Activated T-helper 1 cell treated with anti-CD3 and anti-CD28 coated beads, Interleukin-2, amount 50 U/mL, for 16 hours (primary cell): ENCODE measurements at places on chromosomes 11 and 22.
A peak's percentile ranks its signal among the peaks of the same experiment; 100 is the strongest.

- DNase-seq: no peak
Observed at GRCh38 chr11:121237686-121238658, 54.6 kb upstream of the SC5D start.

DNA sequence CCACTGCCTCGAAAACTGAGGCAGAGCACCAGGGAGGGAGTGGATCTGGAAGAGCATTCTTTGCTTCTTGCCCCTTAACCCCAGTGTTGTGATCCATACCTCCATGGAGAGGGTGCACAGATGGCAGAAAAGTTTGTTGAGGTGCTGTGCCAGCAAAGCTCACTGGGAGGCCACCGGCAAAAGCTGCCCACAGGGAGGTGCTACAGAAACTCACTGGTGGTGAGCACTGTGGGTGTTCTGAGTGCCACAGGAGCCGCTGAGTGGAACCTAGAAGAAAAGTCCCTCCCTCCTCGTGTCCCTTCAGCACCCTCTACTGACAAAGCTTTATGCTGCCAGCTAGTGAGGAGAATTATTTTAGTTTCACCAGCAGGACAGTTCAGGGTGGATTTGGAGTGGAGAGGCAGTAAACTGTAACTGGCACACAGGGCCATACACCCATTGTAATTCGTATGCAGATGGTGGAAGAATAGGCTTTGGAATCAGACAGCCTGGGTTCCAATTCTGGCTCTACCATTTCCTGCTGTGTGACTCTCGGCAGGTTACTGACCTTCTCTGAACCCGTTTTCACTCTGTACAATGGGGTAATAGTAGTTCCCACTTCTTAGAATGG, 84.6 kb downstream of the SWAP70 start:
- peak; percentile 35 for DNase-seq

DNA sequence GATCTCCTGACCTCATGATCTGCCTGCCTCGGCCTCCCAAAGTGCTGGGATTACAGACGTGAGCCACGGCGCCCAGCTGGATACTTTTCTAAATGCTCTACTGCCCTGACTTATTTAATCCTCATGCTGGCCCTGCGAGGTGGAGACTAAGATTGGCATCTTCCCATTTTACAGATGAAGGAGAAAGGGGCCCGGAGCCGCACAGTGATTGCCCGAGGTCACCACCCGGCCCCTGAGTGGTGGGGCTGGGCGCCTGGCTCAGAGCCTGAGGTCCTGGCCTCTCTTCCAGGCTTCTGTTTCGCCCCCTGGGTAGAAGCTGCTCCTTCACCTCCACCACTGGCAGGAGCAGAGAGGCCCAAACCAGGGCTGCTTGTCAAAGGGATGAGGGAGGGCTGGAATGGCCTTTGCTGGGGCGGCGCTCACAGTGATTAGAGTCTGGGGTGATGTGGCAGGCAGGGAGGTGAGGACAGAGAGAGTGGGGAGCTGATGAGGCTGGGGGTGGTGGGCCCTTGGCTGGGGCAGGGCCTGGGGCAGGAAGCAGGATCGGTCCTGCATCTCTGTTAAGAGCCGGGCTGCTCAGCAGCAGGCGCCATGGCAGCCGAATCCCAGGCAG, 15.4 kb upstream of the MPPED1 start:
- DNase-seq: no peak

- no peak for DNase-seq
Observed at GRCh38 chr11:129932381-129933067, 37.1 kb upstream of the NFRKB start.

DNA sequence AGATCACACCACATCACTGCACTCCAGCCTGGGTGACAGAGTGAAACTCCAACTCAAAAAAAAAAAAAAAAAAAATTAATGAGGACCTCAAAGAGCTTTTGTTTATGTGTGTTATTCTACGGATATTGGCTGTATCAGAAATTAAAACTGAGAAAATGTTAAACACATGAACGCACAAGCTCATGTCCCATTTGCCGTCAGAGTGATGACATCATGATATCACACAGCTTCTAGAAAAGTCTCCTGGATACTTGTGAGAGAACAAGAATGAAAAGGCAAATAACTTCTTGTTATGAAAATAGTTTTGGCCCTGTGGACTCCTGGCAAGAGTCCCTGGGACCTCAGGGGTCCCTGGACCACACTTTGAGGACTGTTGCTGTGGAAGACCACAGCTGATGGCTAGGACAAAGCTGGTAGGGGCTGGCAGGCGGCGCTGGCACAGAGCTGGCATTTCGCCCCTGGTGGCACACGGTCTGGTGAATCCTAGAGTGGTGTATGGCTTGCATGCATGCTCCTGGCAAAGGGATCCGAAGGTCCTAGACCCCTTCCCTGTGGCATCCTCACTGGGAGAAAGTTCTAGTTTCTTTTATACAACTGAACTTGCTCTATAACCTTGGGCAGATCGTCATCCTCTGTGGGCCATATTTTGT, 73.7 kb downstream of the NAT10 start:
- DNase-seq: no peak

DNA sequence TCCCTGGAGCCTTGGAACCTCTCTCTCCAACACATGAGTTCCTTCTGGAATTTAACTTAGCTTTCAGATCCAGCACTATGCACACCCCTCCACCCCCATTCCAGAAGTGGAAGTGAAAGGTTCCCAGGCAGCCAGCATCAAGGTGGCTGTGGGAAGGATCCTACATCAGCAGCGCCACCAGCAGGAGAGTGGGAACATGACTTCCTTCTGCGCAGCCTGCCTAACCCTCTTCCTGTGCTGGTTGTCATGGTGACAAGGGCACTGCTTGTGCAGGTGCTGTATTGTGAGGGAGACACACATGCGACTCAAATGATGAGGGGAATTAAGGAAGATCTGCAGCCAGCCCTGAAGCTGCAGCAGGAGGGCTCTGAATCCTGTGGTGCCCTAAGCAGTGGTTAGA, 904.5 kb upstream of the API5 start:
- DNase-seq: no peak

DNA sequence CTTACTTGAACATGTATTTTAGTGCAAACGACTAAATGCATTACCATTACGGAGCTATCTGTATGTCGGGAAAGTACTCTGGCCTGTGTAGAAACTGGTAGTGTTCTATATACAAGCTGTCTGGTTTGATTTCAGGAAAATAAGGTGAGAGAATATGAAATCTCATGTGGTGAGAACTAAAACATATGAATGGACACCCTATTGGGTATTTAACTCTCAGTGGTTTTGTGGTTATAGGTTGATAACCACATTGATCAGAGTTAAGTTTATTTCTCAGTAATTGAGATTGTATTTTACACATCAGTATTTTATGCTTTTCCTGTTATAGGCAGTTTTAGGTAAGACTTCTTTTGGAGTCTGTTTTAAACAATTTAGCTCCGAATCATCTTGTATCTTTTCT, 10.4 kb downstream of the ANO5 start:
- DNase-seq: no peak

GRCh38 chr11:57792060-57792541, 30.5 kb downstream of the CTNND1 start:
- peak; percentile 65 for DNase-seq

GRCh38 chr11:61347916-61348461, 13.7 kb downstream of the CYB561A3 start:
- DNase-seq: no peak

DNA sequence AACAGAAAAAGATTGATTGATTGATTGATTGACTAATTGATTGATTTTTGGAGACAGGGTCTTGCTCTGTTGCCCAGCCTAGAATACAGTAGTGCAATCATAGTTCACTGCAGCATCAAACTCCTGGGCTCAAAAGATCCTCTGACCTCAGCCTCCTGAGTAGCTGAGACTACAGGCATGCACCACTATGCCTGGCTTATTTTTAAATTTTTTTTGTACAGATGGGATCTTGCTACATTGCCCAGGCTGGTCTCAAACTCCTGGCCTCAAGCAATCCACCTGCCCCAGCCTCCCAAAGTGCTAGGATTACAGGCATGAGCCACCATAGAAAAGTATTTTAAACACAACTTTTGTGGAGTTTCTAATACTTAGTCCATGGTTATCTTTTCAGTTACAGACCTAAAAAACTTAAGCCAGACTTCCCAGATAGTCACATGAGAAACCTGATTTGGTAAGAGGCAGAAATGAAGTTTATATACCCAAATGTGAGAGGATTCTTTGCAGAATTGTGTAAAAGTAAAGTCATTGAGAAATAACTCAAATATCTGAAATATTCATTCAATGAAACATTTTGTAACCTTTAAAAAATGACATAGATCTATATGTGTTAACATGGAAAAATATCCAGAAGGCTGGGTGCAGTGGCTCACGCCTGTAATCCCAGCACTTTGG, 186.5 kb downstream of the SWAP70 start:
- DNase-seq: no peak

- DNase-seq: no peak
Observed at GRCh38 chr11:72793076-72793424, 797 bp downstream of the STARD10 start.
